NCI-H446 treated with DMSO at 0.1 percent for 48 hours (cell line): ENCODE measurements at places on chromosomes 1 and 21.

GRCh38 chr1:64051796-64052195 lies 151.6 kb upstream of the UBE2U start:
- no peak for DNase-seq

- DNase-seq = no peak
Observed at GRCh38 chr1:113233441-113233840, 156.9 kb upstream of the MAGI3 start.

GRCh38 chr21:44547656-44548331 lies 3.5 kb downstream of the KRTAP10-2 start:
- DNase-seq = no peak

GRCh38 chr21:43598416-43599120 lies 60.7 kb downstream of the HSF2BP start:
- DNase-seq = no peak

GRCh38 chr1:209057901-209058300 lies 525.6 kb upstream of the CAMK1G start:
- no peak for DNase-seq

- DNase-seq = no peak
Observed at GRCh38 chr1:44261962-44262361, 48.7 kb downstream of the DMAP1 start.

DNA sequence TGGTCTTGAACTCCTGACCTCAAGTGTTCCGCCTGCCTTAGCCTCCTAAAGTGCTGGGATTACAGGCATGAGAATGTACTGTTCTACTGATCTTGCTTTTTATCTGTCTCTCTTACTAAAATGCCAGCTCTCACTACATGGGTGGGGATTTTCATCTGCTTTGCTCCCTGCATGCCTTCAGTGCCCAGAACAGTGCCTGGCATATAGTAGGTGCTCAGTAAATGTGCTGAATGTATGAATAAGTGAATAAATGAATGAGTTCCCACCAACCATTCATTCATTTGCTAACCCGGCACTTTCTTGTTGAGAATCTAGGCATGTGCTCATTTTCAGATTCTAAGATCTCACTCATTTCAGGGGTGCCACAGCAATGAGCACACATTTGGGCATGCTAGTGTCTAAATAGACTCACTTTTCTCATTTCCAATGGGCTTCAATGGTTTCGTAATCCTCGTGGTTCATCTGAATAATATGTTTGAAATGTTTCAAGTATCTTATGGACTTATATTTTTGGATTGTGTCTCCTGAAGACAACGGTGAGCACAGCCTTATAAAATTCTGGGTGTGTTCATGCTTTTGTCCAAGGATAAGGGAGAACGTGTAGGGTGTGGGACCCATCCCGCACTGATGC lies 7.6 kb downstream of the DHRS3 start:
- no peak for DNase-seq

GRCh38 chr1:37037690-37038089 lies 3.4 kb upstream of the GRIK3 start:
- peak; percentile 50 for DNase-seq

GRCh38 chr1:166272851-166273250 lies 106.0 kb upstream of the FAM78B start:
- DNase-seq = no peak

DNA sequence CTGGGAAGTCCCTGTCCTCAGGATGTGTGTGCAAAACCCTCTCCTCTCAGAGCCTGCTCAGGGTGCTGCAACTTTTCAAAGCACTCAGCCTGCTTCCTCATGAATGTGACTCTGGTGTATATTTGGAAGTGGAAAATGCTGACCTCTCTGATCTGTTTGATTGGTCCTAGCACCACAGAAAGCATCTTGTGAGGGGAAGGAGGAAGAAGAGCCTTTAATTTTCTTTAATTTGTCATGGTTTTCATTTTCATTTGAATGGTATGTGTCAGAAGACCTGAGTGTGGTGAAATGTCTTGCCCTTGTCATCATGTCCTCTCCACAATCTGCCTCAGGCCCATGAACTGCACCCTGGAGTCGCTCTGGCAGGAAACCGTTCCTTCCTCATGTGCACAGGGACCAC lies 383.5 kb downstream of the NTNG1 start:
- no peak for DNase-seq

- no peak for DNase-seq
Observed at GRCh38 chr1:38014171-38014570, 1.6 kb downstream of the UTP11 start.

DNA sequence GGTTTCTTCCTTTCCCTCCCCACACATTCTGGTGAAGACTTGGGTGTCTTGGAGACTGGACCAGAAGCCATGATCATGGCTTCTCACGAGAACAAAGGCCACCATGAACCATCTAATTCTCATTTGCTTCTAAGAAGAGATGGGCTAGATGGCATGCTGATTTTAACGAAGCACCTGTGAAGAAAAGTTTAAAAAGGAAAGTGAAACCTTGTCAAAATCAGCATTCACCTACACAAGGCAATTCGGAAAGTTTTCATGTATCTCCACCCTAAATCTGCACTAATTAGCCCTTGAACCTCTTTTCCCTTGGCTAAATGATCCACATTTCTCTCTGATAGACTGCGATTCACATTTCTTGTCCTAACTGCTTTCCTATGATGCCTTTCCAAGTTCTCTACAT lies 114.3 kb upstream of the RAVER2 start:
- DNase-seq = no peak

GRCh38 chr1:162215902-162216301 lies 146.4 kb downstream of the NOS1AP start:
- no peak for DNase-seq

DNA sequence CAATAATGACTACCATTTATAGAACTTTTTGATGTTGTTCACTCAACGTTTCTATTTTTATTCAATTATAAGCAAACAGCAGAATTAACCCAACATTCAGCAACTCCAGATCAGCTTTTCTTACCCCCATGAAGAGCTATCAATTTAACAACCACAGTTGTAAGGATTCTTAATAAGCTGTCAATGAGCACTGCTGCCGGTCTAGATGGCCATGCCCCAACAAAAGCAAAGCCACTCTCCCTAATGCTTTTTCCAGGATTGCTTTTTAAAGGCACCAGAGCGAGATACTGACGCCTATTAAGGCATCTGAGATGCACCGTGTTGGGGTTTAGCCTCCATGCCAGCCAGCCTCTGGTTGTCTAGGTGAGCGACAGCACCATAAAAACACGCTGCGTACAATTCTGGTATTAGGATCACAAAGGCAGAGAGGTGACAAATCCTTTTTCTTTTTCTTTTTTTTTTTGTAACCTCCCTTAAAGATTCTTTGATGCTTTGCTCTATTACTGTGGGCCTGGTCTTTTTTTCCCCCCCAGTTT lies 39.5 kb downstream of the PTPRC start:
- DNase-seq = no peak

GRCh38 chr1:225182716-225183115 lies 245.1 kb downstream of the LBR start:
- no peak for DNase-seq

DNA sequence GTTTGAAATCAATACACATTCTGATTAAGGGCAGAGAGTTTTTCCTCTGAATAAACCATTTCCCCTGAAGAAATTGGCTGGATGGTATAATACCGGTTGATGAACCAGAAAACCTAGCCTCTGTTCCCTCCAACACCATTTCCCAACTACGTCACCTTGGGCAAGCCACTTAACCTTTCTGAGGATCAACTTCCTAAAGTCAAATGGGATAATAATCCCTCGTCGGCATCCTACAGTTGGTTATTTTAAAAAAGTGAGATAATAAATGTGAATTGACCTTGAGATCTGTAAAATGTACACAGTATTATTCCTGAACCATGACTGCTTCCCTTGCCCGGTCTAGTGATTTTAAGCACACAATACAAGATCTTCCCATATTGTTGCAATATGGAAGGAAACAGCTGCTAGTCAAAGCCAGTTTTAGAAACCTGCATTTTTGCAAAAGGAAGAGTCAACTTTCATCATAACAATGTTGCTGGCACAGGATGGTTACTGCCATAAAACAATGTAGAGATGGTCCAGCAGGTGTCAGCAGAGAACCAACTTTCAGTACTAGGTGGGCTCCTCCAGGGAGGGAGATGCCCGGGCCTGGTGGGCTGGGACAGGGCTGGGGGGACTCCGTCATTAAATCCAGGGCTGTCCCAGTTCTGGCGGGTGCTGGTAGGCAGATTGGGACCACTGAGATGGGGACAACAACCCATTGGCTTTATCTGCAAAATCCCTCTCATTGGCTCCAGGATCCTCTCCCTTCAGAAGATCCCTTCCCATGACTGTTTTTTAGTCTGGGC lies 5.2 kb upstream of the HLX start:
- peak; percentile 18 for DNase-seq

DNA sequence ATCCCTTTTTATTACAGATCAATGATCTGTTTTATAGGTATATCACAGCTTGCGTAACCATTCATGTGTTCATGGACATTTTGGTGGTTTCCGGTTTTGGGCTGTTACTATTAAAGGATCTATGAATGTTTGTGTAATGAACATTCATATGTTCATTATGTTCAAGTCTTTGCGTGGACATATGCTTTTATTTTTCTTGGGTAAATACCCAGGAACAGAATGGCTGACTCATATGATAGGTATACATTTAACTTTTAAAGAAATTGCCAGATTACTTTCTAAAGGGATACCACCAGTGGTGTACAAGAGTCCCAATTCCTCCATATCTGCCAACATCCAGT lies 73.7 kb downstream of the SPATA46 start:
- no peak for DNase-seq

DNA sequence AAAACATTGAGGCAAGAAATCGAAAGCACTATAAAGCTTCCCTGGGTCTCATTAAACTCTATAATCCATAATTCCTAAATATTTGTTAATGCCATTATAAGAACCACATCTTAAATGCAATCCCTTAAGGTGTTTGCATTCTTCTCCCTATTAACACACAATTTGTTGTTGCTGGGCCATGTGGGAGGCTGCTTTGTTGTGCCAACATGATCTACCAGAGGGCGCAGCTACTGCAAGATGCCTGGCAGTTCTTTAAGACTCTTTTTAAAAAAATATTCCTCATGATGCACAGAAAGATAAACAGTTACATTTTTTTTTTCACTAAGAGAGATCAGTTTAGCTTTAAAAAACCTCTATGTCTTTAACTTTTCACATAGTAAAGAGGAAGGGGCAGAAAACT lies 39.0 kb upstream of the BCAS2 start:
- no peak for DNase-seq

DNA sequence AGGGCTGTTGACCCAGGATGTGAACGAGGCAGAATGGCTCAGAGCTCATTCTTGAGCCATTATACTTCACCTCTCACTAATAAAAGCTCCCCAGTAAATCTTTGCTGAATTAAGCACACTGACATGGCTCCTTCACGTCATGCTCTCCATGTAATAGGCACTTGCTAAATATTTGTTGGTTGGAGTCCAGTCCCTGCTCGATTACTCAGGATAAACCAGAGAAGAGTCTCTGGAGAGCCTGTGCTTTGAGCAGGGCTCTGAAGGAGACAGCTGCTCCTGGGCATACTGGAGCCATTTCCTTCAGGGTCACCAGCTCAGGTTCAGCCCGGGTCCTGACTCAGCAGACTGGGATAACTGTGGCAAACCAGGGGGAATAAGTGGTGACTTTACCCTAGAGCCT lies 46.9 kb downstream of the HLX start:
- peak; percentile 87 for DNase-seq

- no peak for DNase-seq
Observed at GRCh38 chr1:186188736-186189135, 186.3 kb downstream of the TPR start.

- no peak for DNase-seq
Observed at GRCh38 chr21:35037384-35037765, 11.7 kb downstream of the RUNX1 start.

- DNase-seq = no peak
Observed at GRCh38 chr21:42361286-42361685, 5.0 kb downstream of the TFF1 start.

DNA sequence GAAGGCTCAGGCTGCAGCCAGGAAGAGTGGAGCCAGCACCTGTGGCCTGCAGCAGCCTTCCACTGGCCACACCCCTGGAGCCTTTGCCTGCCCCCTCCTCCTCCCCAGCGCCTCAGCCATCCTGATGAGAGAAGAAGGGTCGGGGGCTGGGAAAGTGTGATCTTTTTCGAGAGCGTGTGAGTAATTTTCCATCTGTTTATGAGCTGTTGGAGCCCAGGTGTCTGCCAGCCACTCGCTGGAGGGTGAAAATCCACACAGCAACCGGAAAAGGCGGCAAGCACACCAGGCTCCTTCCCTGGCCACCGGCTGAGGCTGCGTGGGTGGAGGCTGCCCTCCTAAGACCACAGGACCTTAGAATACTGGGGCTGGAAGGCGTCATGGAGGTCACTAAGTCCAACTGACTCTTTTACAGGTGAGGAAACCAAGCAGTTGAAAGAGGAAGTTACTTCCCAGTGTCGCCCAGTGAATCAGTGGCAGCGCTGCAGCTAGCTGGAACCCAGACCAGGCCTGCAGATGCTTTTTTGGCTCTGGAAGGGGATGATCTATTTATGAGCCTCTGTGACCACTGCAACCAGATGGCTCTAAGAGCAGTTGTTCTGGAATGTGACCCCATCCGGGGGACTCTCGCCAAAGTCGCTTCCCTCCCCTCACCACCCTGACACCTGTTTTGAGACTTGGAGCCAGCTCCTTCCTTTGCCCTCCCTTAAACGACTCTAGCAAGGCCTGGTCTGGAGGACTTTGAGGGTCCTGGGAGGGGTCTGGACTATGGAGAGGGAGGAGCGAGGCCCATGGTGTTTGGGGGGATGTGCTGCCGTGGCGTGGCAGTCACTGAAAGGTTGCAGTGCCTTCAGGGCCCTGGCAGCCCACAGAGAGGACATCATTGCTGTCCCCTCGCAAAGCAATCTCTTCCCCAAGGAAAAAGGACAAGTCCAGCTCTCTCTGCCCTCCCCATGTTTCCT lies 54.5 kb downstream of the LGR6 start:
- peak; percentile 5 for DNase-seq

- no peak for DNase-seq
Observed at GRCh38 chr1:38062361-38063288, 16.0 kb upstream of the POU3F1 start.

DNA sequence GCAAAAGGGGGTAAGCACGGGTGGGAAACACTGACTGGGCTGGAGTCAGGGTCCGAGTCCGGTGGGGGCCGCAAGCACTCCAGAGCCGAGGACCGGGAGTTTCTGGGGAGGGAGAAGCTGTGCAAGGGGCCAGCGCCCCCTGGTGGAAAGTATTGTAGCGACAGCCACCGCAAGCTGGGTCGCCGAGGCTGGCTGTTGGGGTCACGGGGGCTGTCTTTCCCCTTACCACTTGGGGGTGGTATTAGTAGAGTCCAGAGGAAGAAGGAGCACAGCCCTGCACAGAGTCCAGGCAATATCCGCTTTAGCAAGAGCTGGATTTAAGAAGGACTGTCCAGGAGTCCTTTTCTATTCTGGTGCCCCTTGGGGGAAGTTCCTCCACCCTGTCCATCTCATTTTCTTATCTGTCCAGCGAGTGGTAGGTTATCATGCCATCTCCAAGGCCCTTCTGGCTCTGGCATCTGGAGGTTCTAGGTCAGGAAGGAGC lies 17.9 kb upstream of the ETV3 start:
- DNase-seq = peak; percentile 8

DNA sequence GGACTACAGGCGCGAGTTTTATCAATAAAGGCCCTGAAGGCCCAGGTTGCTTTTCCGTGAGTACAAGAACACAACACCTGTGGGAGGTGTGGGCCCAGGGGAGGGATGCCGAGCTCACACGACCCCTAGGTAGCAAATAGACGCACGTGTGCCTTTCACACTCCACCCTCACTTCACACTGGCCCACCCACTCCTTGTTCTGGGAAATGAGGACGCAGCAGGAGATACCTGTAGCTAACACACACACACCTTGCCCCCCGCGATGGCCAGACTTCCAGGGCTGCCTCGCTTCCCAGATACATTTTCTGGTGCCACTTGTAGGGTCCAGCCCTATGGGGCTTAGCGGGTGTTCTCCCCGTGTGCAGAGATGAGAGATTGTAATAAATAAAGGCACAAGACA lies 4.3 kb upstream of the CCDC27 start:
- DNase-seq = no peak

- no peak for DNase-seq
Observed at GRCh38 chr21:38843806-38844503, 38.2 kb downstream of the ETS2 start.
